ENCODE measurements at places on chromosomes 11 and 22.

GRCh38 chr11:131168839-131169713 is 201.3 kb upstream of the NTM start:
- DNase-seq: no peak

- DNase-seq: peak; percentile 45
These were observed 133.0 kb downstream of the PLEKHA7 start for GRCh38 chr11:16881074-16881709.

DNA sequence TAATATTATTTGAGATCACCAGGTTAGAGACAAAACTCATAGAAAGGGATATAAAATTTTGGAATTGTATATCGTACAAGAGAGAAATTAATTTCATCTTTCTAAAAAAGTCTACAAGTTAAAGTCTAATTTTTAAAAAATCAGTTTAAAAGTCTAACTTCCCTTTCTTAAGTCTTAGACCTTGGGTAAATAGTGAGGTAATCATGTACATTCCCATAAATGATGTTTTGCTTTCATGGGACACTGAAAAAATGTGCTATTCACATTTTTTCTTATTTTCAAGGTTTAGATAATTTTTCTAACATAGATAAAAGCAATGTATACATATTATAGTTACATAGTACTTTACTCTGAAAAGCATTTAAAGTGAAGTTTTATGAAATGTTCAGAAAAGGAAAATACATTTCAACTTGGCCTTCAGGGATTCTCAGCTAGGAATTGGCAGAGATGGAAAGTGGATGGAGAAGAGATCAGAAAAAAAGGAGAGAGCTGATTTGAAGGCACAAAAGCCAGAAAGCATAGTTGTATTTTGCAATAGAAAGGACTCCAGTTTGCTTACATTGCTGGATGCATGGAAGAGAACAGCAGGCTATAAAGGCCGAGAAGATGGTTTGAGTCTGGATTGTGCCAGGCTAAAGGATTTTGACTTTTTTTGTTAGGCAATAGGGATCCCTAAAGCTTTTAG is 194.0 kb downstream of the CASP12 start:
- peak; percentile 4 for DNase-seq

- no peak for DNase-seq
These were observed 65.1 kb upstream of the CARD18 start for GRCh38 chr11:105204636-105205035.

- no peak for DNase-seq
These were observed 414.6 kb upstream of the LARGE1 start for GRCh38 chr22:34334893-34335292.

Measured in cerebellar cortex (tissue), 1 donor.